DMS79 treated with DMSO at 0.1 percent for 48 hours (cell line): ENCODE measurements at places on chromosomes 6 and 20.

- DNase-seq, result peak; percentile 98
Observed at GRCh38 chr6:158868890-158869825, 50.0 kb upstream of the EZR start.

GRCh38 chr6:38239719-38240451 lies 399.8 kb downstream of the BTBD9 start:
- no peak for DNase-seq

DNA sequence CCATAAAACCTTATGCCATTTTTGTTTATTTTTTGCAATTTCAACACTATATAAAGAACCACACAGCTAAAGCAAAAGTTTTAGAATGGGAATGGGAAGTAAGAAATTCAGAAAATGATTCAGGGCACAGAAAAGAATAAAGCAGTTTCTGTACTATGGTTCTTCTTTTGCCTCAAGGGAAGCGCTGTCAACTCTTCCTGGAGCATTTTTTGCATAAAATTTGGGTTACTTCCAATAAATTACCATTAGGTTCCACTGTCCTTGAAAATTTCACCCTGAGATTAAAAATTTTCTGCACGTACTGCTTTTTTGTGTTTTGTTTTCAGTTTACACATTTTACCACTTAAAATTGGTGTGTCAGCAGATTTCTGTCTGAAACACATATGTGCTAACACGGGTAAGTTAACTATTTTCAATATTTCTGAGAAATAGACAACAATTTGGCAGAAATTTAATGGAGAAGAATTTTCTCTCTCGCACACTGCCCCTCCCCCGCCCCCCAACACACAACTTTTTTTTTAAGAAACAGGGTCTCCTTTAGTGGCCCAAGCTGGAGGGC lies 79.6 kb downstream of the ADAT2 start:
- no peak for DNase-seq

DNA sequence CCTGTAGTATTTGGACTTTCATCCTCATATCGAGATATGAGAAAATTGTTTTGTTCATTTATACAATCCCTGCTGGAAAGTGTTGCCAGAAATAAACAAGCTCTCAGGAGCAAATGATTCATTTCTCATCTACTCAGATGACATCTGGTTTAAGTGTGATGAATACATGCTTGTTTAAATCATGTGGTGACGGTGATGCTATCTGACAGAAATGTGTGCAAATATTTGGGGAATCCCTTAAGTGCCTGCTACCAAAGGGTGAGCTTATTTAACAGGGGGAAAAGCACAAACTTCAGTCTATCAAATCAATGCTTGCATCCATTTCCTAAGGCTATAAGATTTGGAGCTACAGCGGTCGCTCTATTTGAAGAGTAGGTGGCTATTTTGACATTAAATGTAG lies 368.3 kb upstream of the SASH1 start:
- DNase-seq, result no peak

GRCh38 chr6:27777614-27778355 lies 134.4 kb downstream of the OR2B2 start:
- DNase-seq, result no peak

- DNase-seq, result no peak
Observed at GRCh38 chr6:140854318-140854717, 1278.4 kb upstream of the GJE1 start.

DNA sequence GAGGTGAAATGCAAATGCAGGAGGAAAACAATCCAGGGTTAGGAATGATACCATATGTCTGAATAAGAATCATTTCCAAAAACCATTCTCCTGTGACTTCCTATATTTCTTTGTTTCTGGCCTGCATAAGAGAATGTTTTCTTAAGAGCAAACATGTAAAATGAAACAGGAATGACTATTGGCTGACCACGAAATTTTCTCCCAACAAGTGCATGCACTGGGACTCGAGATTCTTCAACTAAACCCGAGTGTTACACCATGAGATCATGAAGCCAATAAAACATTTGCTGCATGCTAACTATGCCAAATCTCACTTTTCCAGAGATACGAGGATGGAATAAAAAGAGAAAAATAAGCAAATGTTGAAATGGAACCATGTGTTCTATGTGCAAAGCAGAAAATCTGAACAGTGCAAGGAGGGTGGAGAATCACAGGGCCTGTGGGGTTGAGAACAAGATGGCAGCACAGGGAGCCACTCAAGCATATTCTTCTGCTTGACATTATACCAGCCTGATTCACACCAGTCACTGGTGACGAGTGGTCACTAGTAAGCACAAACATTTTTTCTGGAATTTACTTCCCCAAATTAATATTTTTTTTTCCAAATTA lies 212.2 kb upstream of the FOXA2 start:
- no peak for DNase-seq

- no peak for DNase-seq
Observed at GRCh38 chr6:47571488-47571887, 93.9 kb downstream of the CD2AP start.

DNA sequence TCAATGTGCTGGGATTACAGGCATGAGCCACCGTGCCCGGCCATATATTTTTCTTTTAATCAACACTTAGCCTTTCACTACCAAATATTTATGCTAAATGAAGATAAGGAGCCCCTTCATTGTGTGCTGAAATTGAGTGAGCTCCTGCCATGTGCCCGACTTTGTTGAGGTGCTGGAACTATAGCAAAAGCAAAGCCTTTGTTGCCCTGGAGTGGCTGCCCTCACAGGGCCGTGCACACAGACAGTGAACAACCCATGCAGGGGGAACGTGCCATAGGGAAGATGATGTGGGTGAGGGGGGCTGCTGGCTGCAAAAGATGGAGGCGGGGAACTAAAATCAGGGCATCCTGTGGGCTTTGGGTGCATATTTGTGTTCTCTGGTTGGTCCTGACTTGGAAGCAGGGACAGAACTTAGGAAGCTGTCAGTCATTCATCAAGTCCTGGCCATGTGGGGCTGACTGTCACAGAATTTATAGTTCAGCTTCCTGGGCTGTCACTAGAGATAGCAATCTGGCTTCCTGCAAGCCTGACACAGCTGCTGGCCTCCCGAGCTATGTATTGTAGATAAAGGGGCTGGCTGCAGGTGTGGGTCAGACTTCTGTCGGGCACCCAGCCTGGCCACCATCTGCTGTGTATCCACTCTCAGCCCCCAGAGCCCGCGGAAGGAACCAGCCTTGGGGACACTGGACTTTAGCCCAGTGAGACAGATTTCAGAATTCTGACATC lies 56.8 kb upstream of the MPC1 start:
- DNase-seq, result no peak

GRCh38 chr6:91299544-91300491 lies 712.9 kb upstream of the MAP3K7 start:
- DNase-seq, result peak; percentile 20

DNA sequence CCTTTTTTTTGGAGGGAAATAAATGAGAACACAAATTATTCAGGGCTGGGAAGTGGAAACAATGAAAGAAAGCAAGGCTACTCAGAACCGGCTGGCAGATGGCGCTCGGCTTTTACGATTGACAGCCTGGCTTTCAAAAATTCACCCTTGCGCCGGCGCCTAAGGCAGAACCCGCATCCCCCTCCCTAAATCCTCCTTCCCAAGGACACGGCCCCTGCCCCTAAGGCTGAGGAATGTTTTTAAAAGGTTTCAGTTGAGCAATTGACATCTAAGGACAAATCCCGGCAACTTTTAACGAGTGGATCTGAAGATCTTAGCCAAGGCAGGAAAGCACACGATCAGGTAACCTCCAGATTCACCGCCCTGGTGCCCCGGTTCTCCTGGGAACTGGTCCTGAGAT lies 16.3 kb downstream of the GNAS start:
- no peak for DNase-seq

GRCh38 chr6:32803416-32803815 lies 13.4 kb downstream of the HLA-DOB start:
- no peak for DNase-seq

DNA sequence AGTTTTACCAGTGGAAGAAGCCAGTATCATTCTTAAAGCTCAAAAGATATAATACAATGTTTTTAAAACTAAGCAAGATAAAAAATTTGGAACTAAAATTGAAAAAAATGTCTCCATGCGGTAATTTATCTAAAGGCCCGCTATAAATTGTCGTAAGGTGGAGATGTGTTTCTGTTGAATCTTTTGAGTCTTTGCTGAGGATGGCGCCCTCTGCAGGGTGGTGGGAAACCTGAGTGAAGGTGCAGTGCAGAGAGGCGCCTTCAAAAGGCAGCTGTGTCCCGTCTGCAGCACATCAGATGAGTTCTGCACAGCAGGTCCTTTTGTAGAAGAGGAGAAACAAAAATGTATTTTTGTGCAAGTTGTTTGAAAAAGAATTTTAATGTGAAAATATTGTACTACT lies 29.4 kb upstream of the KIF25 start:
- no peak for DNase-seq

DNA sequence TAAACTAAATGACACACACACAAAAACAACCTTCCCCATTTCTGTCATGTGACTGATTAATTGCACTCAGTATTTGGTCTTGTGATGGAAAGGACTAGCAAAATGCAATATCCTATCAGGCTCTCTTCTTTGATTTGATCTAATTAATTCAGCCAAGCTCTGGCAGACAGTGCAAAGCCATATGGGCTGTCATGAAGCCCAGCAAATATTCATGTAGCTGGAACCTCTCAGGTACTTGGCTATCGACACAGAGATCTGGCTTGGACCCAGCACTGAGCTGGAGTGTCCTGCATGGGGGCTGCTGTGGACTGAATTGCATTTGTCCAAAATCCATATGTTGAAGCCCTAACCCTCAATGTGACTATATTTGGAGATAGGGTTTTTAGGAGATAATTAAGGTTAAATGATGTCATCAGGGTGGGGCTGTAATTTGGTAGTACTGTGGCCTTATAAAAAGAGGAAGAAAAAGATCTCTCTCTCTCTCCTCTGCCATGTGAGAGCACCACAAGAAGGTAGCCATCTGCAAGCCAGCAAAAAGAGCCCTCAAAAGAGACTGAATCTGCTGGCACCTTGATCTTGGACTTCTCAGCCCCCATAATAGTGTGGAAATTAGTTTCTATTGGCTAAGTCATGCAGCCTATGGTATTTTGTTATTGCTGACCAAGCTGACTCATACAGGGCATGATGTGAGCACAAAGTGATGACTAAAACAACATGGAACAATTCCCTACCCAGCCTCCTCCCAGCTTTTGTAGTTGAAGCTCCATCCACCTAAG lies 77.1 kb downstream of the STMND1 start:
- DNase-seq, result no peak

DNA sequence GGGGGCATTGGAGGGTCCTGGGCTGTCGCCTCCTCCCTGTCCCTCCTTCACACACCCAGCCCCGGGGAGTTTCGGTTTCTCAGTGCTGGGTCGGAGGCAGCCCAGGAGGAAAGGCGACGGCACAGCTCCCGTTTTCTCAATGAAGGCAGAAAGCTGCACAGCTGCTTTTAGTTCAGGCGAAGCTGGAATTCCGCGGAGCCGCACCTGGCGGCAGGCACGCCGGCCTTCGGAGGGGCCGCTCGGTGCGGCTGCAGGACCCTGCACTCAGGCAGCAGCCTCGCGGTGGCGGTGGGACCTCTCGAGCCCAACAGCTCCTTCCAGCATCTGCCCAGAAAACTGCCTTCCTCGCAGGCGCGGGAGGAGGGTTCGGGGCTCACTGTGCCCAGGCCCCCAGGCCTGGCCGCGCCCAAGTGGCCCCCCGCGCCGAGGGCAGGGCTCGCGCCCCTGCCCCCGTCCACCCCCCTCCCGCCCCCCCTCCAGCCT lies 4.6 kb downstream of the FOXQ1 start:
- DNase-seq, result no peak

DNA sequence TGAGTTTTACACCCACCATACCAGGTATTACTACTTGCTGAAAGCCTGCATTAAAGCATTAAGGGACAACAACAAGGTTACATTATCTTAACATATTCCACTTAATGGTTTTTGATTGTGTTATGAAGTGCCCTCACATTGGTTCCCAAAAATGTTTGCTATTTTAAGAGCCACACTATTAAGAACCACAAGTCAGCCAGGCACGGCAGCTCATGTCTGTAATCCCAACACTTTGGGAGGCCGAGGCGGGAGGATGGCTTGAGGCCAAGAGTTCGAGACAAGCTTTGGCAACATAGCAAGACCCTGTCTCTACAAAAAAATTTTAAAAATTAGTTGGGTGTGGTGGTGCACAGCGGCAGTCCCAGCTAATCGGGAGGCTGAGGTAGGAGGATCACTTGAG lies 28.2 kb downstream of the ATXN1 start:
- no peak for DNase-seq

GRCh38 chr6:137093183-137094069 lies 48.7 kb upstream of the IL20RA start:
- no peak for DNase-seq

DNA sequence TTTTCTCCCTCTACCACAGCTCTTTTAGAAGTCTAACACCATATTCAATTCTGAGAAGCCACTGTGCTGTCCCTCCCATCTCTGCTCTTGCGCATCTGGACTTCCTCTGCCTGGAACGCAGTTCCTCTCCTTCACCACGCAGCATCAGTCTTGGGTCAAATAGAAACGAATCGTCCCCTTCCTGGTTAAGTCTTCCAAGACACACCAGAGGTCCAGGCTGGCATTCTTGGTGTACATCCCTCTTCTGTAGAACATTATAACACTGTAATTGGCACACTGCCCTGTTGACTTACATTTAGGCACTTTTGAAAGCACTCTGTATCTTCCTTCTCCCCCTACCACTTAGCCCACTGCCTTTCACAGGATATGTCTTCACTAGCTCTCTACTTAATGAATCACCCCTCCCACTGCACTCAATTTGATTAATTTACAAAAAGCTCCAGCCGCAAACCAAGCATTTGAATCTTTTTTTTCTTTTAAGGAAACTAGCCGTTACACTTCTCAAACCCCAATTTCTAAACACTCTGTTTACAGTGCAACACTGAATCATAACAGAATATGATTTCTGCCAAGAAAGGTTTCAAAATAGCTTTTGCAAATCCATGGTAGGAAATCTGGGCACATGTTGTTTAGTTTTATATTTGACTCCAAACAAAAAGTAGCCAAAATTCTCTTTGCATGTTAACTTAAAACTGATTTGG lies 140.8 kb upstream of the CARMIL1 start:
- DNase-seq, result peak; percentile 90

- no peak for DNase-seq
Observed at GRCh38 chr20:16280219-16280618, 293.0 kb downstream of the KIF16B start.

DNA sequence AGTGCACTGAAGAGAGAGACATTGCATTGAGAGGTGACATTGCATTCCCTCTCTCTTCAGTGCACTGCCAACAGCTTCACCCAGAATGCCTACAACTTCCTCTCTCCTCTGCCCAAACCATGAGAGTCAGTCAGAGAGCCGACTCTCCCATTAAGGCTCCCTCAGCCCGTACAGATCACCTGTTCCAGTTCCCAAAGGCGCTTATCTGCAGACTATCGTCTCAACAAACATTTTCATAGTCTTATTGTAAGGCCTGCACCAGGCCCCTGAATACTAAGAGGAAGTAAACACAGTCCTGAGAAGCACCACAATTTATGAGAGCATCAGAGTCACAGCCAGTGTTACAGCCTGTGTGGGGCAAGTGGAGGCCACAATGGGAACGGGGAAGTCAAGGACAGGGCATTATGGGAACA lies 53.7 kb downstream of the GFOD1 start:
- no peak for DNase-seq

GRCh38 chr6:75735491-75736186 lies 13.4 kb upstream of the MYO6 start:
- DNase-seq, result no peak
